Left renal pelvis (tissue), 4 donors: ENCODE measurements at places on chromosomes 11 and 22.

DNA sequence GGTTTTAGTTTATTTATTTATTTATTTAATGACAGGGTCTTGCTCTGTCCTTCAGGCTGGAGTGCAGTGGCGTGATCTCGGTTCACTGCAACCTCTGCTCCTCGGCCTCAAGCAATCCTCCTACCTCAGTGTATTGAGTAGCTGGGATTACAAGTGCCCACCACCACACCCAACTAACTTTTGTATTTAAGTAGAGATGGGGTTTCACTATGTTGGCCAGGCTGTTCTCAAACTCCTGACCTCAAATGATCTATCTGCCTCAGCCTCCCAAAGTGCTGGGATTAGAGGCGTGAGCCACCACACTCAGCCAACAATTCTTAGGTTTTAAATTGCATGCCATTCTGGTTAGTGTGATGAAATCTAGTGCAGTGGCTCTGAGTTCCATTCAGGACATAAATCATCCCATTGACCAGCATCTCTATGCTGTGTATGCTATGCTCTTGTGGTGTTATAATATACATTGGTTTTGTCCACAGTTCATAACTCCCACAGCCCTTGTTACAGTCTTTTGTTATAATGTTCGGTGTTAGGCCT is 28.5 kb downstream of the ZNF280B start:
- no peak for DNase-seq

- DNase-seq = no peak
Measured at GRCh38 chr11:95883381-95883780, 40.5 kb downstream of the MTMR2 start.

GRCh38 chr22:24244144-24244787 is 616 bp downstream of the GGT5 start:
- no peak for DNase-seq

DNA sequence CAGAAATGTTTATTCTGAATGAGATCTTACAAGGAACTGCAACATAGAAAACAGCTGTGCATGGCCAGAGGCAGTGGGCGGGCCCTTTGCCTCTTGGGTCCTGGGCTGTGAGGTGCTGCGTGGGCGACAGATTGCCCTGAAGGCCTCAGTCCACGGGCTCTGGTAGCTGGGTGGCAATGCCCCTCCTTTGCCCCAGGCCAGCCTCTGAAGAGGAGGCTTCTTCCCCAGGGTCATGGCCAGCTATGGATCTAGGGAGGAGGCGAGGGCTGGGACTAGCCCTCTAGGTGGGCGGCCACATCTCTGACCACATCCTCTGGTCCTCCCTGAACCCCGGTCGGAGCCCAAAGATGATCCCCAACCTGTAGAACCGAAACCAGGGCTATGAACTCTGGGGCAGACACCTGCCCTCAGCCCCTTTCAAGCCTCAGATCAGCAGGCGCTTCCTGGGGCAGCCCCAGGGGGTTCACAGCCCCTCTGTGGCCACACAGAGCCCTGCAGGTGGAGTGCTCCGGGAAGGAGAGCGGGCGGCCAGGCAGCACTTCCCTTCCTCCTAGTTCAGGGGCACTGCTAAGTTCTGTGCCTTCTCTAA is 6.6 kb upstream of the CDC42BPG start:
- DNase-seq = no peak

DNA sequence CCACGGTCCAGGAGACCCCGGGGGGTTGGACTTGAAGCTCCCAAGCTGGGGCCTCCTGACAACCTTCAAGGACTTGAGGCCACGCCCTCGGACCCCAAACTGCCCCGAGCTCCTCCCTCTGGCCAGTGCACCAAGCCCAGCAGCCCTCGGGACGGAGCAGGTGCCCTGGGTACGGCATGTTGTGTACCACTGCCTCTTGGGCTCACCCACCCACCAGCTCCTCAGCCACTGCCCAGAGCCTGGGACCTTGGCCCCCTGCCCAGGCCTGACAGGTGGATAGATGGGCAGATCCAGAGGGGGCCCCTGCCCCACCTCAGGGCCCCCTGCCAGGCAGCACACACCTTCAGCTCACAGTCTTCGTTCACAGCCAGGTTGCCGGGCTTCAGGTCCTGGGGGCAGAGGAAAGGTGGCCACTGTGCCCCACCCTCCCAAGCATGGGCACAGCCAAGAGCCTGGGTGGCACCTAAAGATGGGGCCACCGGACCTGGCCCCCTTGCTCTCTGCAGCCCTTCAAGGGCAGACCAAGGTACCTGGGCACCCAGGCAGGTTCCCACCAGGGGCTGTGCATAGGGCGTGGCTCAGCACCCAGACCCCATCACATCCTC is 5.1 kb downstream of the MAPK12 start:
- DNase-seq = no peak

DNA sequence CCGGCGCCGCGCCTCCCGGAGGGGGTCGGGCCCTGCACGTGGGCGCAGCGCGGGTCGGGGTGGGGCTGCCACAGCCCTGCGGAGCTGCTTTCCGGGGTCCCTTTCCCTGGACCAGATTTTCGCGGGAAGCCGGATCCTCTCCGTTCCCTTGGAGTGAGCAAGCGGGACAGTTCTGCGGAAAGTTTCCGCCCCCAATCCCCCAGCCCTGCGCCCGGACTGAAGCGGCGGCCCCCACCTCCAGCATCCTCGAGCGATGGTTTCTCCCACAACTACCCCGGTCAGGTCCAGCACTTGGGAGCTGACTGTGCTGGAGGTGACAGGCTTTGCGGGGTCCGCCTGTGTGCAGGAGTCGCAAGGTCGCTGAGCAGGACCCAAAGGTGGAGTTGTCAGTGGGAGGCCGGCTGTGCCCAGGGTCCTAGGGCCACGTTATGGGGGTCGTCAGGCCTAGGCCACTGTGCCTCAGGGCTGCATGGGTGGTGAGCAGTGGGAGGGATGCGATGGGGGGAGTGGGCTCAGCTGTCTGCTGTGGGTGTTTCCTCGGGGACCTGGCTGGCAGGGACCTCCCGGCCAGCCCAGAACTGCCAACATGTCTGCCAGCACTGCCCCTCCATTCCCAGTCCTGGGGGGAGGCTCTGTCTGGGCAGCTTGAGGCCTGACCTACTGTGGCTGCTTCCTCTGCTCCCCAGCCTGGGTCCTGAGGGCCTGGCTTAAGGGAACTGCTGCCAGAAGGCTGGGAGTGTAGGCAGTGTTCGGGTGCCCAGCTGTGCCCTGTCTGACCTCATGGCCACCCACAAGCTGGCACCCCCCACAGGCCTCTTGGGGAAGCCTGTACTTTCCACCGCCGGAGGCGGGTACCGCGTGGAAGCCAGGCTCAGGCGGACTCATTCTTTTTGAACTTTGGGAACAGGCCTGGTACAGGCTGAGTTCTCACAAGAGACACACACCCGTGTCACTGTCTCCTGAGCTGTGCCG is 726 bp downstream of the ST3GAL4 start:
- no peak for DNase-seq

DNA sequence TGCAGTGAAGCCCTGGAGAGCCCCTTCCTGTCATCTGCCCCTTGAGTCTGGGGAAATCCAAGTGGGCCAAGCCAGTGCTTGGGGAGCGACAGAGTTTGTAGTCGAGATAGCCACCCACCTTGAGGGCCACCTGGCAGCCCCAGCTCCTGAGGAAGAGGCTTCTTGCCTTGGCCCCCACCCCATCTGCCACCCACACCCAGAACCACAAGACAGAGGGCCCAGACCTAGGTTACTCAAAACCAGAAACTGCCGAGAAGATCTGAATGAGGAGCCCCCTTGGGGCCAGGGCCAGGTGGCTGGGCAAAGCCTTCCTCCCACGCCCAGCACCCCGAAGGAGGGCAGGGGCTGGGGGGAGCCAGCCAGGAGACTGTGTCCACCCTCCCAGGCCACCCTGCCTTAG is 18.8 kb upstream of the PRR5 start:
- DNase-seq = no peak

DNA sequence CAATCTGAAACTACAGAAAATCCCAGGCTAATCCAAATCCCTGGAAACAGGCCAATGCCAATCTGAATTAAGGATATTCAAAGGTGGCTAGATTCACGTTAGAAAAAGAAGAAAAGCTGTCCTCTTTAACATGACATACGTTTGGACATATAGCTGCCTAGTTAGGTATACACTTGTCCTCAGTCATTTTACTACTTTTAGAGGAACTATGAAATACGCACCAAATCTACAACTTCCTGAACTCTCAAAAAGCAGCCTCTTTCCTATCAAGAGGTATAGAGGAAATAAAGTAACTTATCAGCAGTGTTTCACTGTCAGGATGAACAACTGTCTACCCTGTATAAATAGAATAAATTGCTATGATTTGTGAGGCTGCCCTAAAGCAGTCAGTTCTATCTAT is 24.0 kb downstream of the KMT5B start:
- DNase-seq = no peak

- no peak for DNase-seq
Measured at GRCh38 chr11:65492637-65493366, 6.0 kb upstream of the MALAT1 start.
